A673 (cell line): ENCODE measurements at places on chromosomes 4 and X. TPM values are rescaled to one million over a fixed set of nuclear protein-coding genes. Genes with fewer than 3 reads are reported as not detected.

The MAGIX gene
- total RNA-seq: 1.1 and 1.5 TPM in 2 replicates

The JADE1 gene
- 39.3 and 40.8 TPM in 2 replicates for total RNA-seq

The TRIM75 gene
- total RNA-seq: not detected in 2 replicates

The SSX4 gene
- not detected in 2 replicates for total RNA-seq

The RGN gene
- total RNA-seq: 1.6 and 1.8 TPM in 2 replicates

The CENPVL2 gene
- 1.5 and 1.7 TPM in 2 replicates for total RNA-seq

The FAM9C gene
- not detected in 2 replicates for total RNA-seq

The GLRA3 gene
- 0.06 TPM in 1 of 2 replicates, not detected in the other for total RNA-seq

The TMEM156 gene
- not detected in 2 replicates for total RNA-seq

The PFKFB1 gene
- not detected in 2 replicates for total RNA-seq

The GAGE12F gene
- not detected in 2 replicates for total RNA-seq

The LONRF3 gene
- 0.11 TPM in 1 of 2 replicates, not detected in the other for total RNA-seq

The SYN1 gene
- 8.1 and 9.2 TPM in 2 replicates for total RNA-seq

The CT47B1 gene
- not detected in 2 replicates for total RNA-seq

The HPGD gene
- 1.3 and 1.7 TPM in 2 replicates for total RNA-seq

The GPC3 gene
- total RNA-seq: 0.24 and 0.74 TPM in 2 replicates

The TMPRSS11D gene
- not detected in 2 replicates for total RNA-seq

The CEP135 gene
- 13.8 and 15.3 TPM in 2 replicates for total RNA-seq

The MXRA5 gene
- not detected in 2 replicates for total RNA-seq

The FHDC1 gene
- 0.26 and 0.39 TPM in 2 replicates for total RNA-seq

The SLC6A8 gene
- total RNA-seq: 41.4 and 49.8 TPM in 2 replicates

The SLC7A11 gene
- 40.6 and 43.8 TPM in 2 replicates for total RNA-seq

The MGST2 gene
- 7.0 and 8.6 TPM in 2 replicates for total RNA-seq

The NRK gene
- total RNA-seq: not detected in 2 replicates

The UGT2B28 gene
- total RNA-seq: not detected in 2 replicates

The DGKK gene
- total RNA-seq: 9.6 and 10.8 TPM in 2 replicates

The ZMAT1 gene
- total RNA-seq: 1.2 and 2.5 TPM in 2 replicates

The ADAD1 gene
- not detected in 2 replicates for total RNA-seq

The THAP9 gene
- 3.8 and 4.2 TPM in 2 replicates for total RNA-seq

The PAGE2 gene
- total RNA-seq: not detected in 2 replicates

The IQSEC2 gene
- total RNA-seq: 8.1 and 8.9 TPM in 2 replicates

The SMR3B gene
- total RNA-seq: 1.7 and 2.0 TPM in 2 replicates

The RNF128 gene
- total RNA-seq: not detected in 2 replicates

The G3BP2 gene
- total RNA-seq: 104 and 124 TPM in 2 replicates

The GDI1 gene
- total RNA-seq: 137 and 139 TPM in 2 replicates

The MPP1 gene
- 10.4 and 14.8 TPM in 2 replicates for total RNA-seq

The TRIML1 gene
- total RNA-seq: not detected in 2 replicates

The UGT2B17 gene
- total RNA-seq: not detected in 2 replicates

The TLR6 gene
- total RNA-seq: 0.59 and 1.5 TPM in 2 replicates

The RAB39B gene
- total RNA-seq: 0.43 and 0.81 TPM in 2 replicates

The MAGEA10 gene
- total RNA-seq: not detected in 2 replicates

The CSAG2 gene
- not detected in 2 replicates for total RNA-seq

The CLDN24 gene
- total RNA-seq: not detected in 2 replicates

The RHOXF1 gene
- total RNA-seq: not detected in 2 replicates

The ERAS gene
- not detected in 2 replicates for total RNA-seq

The SMR3A gene
- total RNA-seq: not detected in 2 replicates

The TBCK gene
- total RNA-seq: 25.5 and 28.7 TPM in 2 replicates

The CD99L2 gene
- total RNA-seq: 29.5 and 34.1 TPM in 2 replicates

The EXOC1L gene
- not detected in 2 replicates for total RNA-seq

The TSPAN7 gene
- total RNA-seq: 0.26 and 0.31 TPM in 2 replicates

The GPR34 gene
- total RNA-seq: not detected in 2 replicates

The CD38 gene
- total RNA-seq: not detected in 2 replicates
